ENCODE measurements at places on chromosomes 6 and 20.

GRCh38 chr20:61765871-61766654 lies 299.6 kb downstream of the TAF4 start:
- DNase-seq, result peak; percentile 69

DNA sequence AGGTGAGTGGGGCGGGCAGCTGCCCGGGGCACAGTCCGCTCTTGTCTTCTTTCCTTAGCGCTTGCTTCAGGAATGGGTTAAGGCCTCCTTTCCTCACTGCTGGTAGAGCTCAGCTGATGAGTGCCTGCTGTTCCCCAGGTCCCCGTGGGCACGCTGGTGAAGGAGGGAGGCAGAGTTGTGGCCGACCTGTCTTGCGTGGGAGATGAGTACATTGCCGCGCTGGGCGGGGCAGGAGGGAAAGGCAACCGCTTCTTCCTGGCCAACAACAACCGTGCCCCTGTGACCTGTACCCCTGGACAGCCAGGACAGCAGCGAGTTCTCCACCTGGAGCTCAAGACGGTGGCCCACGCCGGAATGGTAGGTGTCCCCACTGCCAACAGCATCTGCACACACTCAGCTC lies 15.7 kb downstream of the MTG2 start:
- peak; percentile 51 for DNase-seq

DNA sequence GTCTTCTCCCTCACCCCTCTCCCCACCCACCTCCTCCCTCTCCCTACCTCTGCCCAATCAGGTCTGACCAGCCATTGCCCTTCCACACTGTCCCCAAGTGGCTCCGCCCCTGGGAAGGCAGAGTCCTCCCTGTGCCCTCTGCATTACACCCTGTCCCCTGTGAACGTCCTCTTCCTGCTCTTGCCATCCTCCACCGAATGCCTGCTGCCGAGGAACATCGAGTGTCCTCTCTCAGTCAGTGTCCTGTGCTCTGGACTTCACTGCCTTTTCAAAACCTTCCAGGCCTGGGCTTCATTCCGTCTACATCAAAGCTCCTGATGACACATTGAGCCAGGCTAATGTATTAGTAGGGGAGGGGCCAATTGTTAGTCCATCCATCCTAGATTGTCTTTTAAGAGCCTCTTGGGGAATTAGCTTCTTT lies 3.3 kb upstream of the PACSIN1 start:
- DNase-seq, result no peak

DNA sequence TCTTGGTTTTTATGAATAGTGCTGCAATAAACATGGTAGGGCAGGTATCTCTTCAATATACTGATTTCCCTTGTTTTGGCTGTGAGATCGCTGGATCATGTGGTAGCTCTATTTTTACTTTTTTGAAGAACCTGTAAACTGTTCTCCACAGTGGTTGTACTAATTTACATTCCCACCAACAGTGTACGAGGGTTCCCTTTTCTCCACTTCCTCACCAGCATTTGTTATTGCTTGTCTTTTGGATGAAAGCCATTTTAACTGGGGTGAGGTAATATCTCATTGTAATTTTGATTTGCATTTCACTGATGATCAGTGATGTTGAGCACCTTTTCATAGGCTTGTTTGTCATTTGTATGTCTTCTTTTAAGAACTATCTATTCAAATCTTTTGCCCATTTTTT lies 8.0 kb upstream of the ARG1 start:
- no peak for DNase-seq

DNA sequence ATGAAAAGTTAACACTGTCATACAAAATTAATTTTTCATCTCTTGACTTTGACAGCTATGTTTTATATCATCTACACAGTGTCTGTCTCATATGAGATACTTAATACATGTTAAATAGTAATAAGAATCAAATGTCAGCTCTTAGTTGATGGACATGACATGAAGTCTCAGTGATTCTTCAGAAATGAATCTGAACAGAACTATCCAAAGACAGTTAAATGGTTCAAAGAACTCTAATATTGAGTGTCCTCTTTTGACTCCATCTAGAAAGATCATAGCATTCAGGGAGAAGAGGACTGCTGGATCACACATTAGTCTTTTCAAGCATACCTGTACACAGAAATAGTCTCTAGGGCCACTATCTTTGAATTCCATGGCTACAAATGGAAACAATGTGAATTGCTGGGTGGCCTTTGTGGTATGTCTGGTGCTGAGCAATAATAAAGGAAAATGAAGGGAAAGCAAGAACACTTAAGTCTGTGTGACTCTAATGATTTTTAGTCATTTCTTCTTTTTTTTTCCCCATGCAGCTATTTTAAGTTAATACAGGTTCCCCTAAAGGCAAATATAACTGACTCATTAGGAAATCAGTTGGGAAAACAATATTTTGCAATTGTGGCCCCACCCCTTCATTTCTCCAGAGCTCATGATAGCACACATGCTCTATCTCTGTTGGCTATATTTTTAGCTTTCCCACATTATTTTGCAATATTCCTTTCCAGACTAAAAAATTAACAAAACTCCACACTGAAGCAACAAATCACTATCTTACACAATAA lies 367.5 kb downstream of the GRIK2 start:
- DNase-seq, result no peak

DNA sequence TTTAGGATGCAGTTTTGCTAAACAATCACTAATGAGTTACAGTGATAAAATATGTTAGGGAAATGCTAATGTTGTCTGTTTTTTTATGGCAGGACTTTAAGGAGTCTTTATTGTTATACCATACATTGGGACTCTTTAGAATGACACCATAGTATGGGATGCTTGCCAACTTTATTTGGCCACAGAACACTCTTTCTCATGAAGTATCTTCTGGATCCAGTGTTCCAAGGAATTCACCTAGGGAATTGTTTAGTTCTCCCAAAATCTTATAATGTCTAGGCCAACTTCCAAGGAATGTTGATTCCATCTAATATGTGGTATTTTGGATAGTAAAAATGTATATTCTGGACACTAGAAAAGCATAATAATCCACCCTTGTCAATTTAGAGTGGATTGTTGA lies 3.3 kb downstream of the RIN2 start:
- no peak for DNase-seq

DNA sequence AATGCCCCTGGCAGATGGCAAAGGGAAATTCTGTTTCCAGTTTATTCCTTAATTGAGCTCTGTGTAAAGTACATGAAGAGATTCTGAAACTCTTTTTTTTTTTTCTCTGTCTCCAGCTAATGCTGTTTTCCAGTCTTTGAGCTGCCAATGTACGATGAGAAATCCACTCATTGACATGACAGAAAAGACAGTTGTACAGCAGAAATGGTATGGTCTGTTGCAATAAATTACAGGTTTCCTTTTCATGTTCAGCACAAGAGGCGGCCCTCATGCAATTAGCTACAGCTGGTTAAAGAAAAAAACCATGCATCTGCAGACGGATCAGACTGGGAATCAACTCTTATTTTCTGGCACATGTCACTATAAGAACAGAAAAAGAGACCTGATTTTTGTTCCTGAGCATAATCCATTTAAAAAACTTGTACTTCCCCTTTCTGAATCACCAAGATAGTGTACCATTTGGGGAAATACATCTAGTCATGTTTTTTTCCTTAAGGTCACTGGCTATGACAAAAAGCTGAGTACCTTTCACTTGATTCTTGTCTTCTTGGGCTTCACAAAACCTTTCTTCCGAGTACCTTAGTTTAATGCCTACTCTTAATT lies 289.8 kb upstream of the PREP start:
- DNase-seq, result no peak

DNA sequence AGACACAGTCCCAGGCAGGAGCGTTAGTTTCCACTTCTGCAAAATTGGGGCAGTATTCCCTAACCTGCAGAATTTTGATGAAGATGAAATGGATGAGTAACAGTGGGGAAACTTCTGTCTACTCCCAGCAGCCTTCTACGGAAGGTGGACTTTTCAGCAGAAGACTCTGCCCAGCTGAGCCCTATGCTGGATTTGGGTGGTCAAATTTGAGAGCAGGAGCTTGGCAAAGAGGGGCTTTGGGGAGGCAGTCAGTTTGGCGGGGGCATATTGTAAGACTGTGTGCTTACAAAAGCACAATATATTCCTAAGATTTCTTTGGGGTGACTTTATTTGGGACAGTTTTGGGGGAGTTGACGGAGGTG lies 5.4 kb upstream of the SDCBP2 start:
- DNase-seq, result no peak

GRCh38 chr6:151875524-151875923 lies 68.0 kb downstream of the ESR1 start:
- DNase-seq, result no peak

GRCh38 chr20:49385465-49385864 lies 97.0 kb downstream of the KCNB1 start:
- DNase-seq, result no peak

- no peak for DNase-seq
These were observed 23.1 kb downstream of the FIG4 start for GRCh38 chr6:109714166-109714565.

GRCh38 chr20:21706261-21707195 lies 1.1 kb downstream of the PAX1 start:
- DNase-seq, result no peak

DNA sequence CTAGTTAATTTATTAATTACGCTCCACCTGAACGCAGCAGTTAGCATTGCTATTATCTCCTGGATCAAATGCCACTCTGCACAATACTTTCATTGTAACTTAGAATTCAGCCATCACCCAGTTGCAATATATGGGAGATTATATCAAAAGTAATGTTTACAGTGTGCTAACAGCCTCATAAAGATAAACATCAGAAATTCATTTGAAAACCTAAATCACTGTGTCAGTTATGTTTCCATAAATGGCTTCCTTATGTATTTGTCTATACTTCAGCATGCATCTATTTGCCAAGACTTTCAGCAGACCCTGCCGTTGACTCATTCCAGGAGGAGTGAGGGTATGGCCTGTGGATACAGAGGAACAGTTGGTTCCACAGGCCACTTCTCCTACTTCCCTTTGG lies 300.1 kb downstream of the TFAP2B start:
- DNase-seq, result no peak

GRCh38 chr6:32968867-32969684 lies 682 bp downstream of the BRD2 start:
- DNase-seq, result peak; percentile 87

DNA sequence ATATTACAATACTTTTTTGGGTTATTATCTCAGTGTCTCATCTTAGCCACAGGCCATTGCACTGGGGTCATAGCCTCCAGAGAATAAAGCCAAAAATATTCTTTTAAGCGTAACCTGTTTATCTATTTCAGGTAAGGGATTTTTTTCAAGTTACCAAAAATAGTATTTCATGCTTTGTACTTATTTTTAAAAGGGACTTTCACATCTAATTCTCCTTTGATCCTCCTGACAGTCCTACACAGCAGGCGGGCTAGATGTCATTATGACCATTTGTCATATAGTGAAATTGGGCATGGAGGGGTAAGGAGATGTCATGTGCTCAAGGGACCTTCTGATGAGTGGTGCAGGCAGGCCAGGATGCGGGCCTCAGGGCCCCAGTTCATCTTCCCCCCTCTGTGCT lies 68.9 kb downstream of the TBC1D7 start:
- DNase-seq, result no peak

- DNase-seq, result no peak
These were observed 37.3 kb downstream of the SIM1 start for GRCh38 chr6:100427452-100427851.

DNA sequence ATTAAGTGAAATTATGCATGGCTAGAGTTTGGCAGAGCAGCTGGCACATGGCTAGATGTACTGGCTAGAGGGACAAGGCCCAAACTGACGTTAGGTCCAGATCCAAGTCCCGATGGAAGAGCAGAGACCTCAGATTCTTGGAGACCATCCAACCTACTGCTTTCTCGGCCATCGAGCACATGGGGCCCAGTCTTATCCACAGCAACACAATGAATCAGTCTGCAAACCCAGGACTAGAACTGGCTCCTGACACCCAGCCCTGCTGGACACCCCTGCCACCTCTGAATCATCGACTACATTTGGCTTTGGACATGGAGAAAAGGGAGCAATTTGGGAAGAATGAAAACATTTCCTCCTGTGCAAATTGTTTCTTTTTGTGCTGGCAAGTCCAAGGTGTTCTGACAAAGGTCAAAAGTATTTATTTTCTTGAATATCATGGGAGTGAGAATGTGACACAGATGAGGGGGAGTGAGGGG lies 23.9 kb upstream of the YWHAB start:
- DNase-seq, result peak; percentile 86

GRCh38 chr6:134123666-134124208 lies 71.3 kb upstream of the SLC2A12 start:
- DNase-seq, result no peak

DNA sequence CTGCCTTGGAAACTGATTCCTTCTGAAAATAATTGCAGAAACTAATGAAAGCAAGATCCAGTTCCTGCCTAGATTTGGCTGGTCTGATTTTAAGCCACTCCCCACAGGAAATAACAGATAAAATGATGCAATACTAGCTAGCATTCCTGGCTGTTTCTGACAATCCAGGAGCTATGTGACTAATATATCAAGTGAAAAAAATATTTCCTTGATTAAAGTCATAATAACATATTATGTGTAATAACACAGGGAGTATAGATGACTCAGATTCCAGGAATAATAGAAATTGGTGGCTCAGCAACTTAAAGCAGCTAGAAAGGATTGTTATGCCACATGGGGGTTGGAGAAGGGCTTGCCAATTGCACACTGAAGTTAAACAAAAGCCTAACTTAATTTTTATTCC lies 182.7 kb upstream of the SALL4 start:
- DNase-seq, result no peak

GRCh38 chr6:42090819-42091717 lies 40.7 kb downstream of the TAF8 start:
- no peak for DNase-seq

GRCh38 chr20:32478576-32478975 lies 106.6 kb downstream of the NOL4L start:
- DNase-seq, result peak; percentile 35

GRCh38 chr6:12083302-12083701 lies 71.2 kb downstream of the HIVEP1 start:
- DNase-seq, result no peak

GRCh38 chr6:3870528-3870925 lies 21.4 kb downstream of the FAM50B start:
- DNase-seq, result no peak

DNA sequence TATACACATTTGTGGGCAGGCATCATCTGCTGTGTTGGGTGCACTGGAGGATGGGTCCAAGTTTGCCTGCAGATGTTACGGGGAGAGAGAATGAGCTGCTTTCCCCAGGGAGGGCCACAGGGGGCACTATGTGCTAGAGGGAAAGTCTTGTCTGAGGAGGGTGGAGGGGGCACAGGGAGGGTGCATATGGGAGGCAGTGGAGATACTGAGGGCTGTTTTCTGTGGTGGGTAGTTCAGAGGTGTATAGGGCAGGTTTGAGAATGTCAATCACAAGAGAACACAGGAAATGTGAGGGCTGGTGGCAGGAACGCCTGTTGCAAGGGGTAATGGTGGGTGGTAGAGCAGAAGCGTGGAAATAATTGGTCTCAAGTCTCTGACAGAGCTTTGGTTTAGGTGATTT lies 7.7 kb upstream of the PTPRA start:
- no peak for DNase-seq

DNA sequence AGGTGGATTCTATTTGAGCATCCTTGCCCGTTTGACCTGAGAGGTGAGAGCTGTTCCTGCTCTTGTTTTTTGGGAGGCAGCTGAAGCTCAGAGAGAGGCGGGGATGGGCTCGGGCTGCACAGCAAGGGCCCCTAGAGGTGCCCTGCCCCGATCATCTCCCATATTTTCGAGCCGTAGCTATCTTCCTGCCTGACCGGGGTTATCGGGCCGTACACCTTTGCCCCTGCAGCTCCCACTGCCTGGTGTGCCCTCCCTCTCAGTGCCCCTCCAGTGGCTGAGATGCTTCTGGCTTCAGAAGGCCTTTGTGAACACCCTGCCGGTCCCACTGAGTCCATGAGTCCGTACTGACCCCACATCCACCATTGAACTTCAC lies 6.7 kb downstream of the SRC start:
- DNase-seq, result no peak

- DNase-seq, result no peak
These were observed 23.3 kb downstream of the NRSN1 start for GRCh38 chr6:24149296-24149695.
